ENCODE measurements at places on chromosomes 3 and 15. TPM values are rescaled to one million over a fixed set of nuclear protein-coding genes. Genes with fewer than 3 reads are reported as not detected.

DNA sequence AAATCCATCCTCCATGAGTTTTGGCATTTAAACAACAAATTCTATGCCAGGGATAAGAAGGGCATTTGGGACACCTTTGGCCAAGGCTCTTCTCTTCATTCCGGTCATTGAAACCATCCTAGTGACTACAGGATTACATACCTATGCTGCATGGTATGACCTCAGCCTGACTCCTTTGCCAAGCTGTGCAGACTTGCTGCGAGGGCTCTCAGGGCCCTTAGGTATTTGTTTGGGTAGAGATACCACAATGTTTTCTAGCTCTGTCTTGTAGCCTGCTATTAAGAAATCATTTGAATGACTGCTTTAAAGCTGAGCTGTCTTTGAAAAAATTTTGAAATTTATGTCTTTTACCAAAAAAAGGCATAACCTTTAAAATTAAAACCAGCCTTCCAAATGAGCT lies 749.8 kb upstream of the SGO1 start:
- no peak for DNase-seq
- no peak overlapping the region for H3K4me3 ChIP-seq
- no peaks in the 10 kb centered on the region for H3K27me3 ChIP-seq
- H3K36me3 ChIP-seq: no peaks in the 10 kb centered on the region

- no peaks in the 10 kb centered on the region for H3K36me3 ChIP-seq
- H3K27me3 ChIP-seq: no peaks in the 10 kb centered on the region
- peaks cover 21% of the 10 kb centered on the region for H3K4me1 ChIP-seq
- H3K4me3 ChIP-seq: no peak overlapping the region
- DNase-seq: no peak
Observed at GRCh38 chr3:49346797-49347251, 7.0 kb upstream of the USP4 start.

DNA sequence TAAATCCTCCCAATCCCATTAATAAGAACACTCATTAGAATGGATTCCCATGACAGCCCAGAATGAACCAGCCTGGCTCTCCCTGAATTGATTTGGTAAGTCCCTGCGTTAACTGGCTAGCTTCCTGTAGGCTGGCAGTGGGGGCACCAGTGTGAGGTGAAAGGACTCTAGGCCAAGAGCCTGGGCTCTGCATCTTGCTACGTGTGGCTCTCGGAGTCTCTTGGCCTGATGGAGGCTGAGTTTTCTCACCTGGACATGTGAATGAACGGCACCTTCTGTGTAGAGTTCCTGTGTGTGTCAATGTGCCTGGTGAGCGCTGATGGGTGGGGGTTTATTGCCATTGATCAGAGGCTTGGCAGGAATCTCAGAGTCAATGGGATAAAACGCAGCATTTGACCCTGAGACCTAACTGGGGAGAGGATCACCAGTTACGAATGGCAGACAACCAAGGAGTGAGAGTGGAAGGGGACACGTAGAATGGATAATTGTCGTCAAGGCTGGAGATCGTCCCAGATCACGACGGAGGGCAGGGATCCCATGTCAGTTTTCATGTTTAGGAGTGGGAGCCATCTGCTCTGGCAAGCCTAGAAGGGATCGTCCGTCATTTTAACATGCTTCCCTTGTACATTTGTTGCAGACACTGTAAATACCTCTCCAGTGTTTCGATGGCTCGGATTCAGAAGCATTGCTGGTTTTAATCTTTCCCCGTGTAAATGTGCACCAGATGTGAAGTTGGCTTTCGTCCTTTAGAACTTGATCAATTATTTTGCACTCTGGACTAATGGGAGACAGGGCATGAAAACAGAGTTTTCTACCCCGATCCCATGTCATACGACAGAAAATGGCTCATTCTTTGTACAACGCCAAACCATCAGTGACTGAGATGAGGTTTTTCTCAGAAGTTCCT lies 9.0 kb upstream of the KLF13 start:
- no peak overlapping the region for H3K27ac ChIP-seq
- H3K36me3 ChIP-seq: no peaks in the 10 kb centered on the region

DNA sequence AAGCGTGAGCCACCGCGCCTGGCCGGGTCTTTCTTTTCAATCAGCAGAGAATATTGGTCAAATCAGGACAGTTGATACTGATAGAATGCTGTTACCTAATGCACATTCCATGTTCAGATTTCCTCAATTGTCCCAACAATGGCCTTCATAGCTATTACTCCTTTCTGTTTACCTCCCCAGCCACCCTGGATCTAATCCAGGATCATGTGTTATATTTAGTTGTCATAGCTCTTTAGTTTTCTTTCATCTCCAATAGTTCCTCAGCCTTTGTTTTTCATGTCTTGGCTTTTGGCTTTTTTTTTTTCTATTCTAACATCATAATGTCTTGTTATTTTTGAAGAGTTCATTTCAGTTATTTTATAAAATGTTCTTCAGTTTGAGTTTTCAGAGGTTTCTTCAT lies 14.6 kb downstream of the USP3 start:
- H3K27ac ChIP-seq: no peak overlapping the region
- H3K27me3 ChIP-seq: no peaks in the 10 kb centered on the region
- H3K4me1 ChIP-seq: peaks cover 72% of the 10 kb centered on the region
- no peak for DNase-seq
- no peak overlapping the region for H3K4me3 ChIP-seq

GRM7 gene
- total RNA-seq: 0.14 TPM

DNA sequence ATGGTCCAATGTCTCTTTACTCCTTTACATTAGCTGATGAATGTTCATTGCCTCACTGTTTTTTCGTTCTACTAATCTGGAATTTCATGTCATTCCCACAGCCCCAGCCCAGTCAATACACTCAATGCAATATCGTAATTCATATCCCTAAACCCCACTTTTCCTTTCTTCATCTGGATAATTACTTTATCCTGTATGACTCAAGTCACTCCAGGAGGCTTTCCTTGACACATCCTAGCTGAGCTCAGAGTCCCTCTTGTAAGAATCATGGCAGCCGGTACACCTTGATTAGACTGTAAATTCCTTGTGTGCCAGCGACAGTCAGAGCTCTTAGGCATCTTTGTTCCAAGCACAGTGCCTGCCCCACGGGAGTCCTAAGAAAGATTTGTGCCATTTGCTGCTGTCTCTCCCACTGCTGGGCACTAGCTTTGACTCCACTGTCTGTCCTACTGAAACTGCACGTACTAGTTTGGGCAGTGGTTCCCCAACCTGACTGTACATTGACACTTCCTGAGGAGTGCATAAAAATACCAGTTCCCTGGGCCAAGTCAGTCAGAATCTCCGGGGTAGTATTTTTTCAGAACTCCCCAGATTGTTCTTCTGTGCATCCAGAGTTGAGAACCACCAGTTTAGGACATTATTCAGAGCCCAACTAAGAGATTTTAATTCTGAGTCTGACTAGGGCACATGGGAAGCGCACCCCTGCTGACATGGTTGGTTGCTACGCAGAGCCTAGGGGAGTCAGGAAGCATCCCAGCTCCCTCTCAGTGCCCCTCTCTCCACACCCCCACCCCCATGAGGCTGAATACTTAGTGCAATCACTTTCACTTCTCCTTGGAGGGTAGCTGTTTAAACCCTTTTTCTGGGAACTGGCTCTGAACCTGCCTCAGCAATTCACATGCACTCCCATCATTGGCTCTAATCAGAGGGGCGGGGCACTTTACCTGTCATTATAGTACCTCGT lies 19.5 kb upstream of the C3orf70 start:
- H3K4me3 ChIP-seq: no peak overlapping the region
- no peak for DNase-seq
- no peak overlapping the region for H3K27ac ChIP-seq

DNA sequence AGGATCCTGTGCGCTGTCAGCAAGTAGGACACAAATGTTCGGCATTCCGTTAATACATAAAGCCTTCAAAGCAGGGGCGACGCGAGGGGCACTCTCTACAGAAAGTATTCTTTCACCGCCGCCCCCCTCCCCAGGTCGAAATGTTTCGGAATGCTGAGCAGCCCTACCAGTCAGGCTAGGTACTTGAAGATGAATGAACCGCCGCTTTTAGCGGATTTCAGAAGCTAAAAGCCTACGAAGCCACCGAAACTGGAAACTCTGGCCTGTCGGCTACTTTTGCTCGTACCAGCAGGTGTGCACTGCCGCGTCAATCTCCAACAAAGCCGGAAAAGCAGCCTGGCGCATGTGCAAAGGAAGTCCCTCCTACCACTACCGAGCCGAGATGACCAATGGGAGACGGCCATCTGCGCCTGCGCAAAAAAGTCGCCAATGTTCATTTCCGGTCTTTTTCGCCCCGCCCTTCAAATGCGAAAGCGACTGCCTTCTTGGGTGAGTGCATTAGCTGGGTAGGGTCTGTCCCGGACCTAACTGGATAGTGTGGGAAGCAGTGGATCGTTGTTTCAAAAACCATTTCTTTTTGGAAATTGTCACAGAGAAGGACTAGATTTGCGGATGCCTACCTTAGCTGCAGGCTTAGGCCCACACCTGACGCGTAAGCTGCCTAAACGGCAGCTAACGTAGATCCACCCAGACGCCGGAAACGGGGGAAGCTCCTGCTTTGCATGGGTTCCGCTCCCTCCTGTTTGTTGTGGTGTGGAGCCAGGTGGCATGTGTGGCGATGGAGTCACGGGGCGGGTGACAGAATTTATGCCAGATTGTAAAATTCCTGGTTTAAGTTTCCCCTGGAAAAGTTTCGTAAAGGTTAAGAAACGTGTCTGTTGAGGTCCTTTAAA lies at the start of gene WDR5B:
Gene WDR5B (minus strand): TSS at position 301 of the 893 bp plus-strand sequence. CDS start 534 bp downstream, outside the sequence.
- peaks cover 36% of the 10 kb centered on the region for H3K4me1 ChIP-seq
- no peaks in the 10 kb centered on the region for H3K36me3 ChIP-seq
- DNase-seq: peak; percentile 99
- no peaks in the 10 kb centered on the region for H3K27me3 ChIP-seq
- peak within 1 kb of the TSS; percentile 89 for H3K27ac ChIP-seq

PLCB2 gene
- 5.5 TPM for total RNA-seq

- H3K4me3 ChIP-seq: peak overlapping the region; percentile 90
- no peaks in the 10 kb centered on the region for H3K27me3 ChIP-seq
- no peak for DNase-seq
- no peaks in the 10 kb centered on the region for H3K36me3 ChIP-seq
- H3K27ac ChIP-seq: no peak overlapping the region
Observed at GRCh38 chr3:39052583-39052982, 767 bp downstream of the WDR48 start.

GOLGA8K gene
- not detected for total RNA-seq

DNA sequence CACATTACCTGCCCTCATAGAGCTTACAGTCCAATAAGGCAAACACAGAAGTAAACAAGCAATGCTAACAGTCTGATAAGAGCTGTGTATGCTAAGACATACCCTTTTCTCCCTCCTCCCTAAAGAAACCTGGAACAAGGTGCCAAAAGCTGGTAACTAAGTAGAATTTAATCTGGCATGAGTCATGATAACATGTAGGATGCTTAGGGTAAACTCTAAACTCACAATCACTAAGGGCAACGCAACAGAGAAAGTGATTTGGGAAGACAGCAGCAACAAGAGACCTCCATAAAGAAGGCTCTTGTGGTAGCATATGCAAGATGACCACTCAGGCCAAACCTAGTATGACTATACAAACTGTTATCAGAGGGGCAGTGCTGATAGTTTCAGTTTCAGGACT lies 55.5 kb downstream of the MYO1E start:
- H3K4me3 ChIP-seq: no peak overlapping the region
- H3K27ac ChIP-seq: no peak overlapping the region
- H3K36me3 ChIP-seq: no peaks in the 10 kb centered on the region

- no peaks in the 10 kb centered on the region for H3K36me3 ChIP-seq
- H3K27ac ChIP-seq: no peak overlapping the region
- H3K27me3 ChIP-seq: no peaks in the 10 kb centered on the region
- no peaks in the 10 kb centered on the region for H3K4me1 ChIP-seq
- no peak for DNase-seq
- no peak overlapping the region for H3K4me3 ChIP-seq
Observed at GRCh38 chr15:53074221-53074620, 284.1 kb upstream of the ONECUT1 start.

GRCh38 chr15:76196269-76197231 lies 114.7 kb downstream of the ETFA start:
- H3K36me3 ChIP-seq: no peaks in the 10 kb centered on the region
- DNase-seq: peak; percentile 79
- peak overlapping the region; percentile 43 for H3K27ac ChIP-seq
- H3K4me1 ChIP-seq: peaks cover 24% of the 10 kb centered on the region
- peaks cover 9% of the 10 kb centered on the region for H3K27me3 ChIP-seq
- no peak overlapping the region for H3K4me3 ChIP-seq

DNA sequence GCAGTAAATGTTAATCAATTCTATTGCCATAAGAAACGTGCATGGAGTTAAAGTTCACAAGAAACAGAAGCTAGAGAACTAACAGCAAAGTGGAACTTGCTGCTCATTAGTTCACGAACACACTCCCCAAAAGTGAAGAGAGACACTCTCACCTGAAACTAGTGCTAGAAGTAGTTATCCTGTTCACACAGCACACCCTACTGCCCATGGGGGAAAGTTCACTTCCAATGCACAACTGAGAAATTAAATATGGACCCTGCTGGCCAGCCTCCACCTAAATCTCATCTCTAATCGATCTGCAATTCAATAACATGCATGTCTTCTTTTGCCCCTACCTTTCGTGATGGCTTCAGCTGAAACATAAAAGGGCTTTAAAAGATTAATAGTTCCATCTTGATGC lies 39.4 kb upstream of the FRMD4B start:
- H3K27me3 ChIP-seq: no peaks in the 10 kb centered on the region
- H3K27ac ChIP-seq: no peak overlapping the region
- no peak overlapping the region for H3K4me3 ChIP-seq
- peak; percentile 22 for DNase-seq
- no peaks in the 10 kb centered on the region for H3K4me1 ChIP-seq
- no peaks in the 10 kb centered on the region for H3K36me3 ChIP-seq

DNA sequence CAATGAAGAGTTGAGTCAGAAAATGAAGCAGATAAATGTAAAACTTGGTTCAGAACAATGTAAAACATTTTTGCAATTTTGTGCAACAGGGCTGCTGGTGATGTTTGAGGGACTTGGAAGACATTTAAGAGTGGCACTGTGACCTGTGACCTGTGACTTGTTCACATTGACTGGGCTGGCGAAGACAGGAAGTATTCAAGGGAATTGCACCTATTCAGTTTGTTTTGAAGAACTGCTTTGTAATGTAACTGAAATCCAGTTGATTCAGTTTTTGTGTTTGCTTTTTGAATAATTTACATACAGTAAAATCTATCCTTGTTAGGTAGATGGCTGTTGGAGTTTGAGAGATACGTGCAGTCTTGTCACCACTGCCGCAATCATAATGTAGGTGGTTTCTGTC lies 35.4 kb downstream of the MCTP2 start:
- no peaks in the 10 kb centered on the region for H3K36me3 ChIP-seq
- no peak overlapping the region for H3K4me3 ChIP-seq
- no peaks in the 10 kb centered on the region for H3K27me3 ChIP-seq
- H3K27ac ChIP-seq: peak overlapping the region; percentile 7
- no peaks in the 10 kb centered on the region for H3K4me1 ChIP-seq

LRRC49 gene
- total RNA-seq: 2.2 TPM
